ENCODE measurements at places on chromosomes 4 and X. TPM values are rescaled to one million over a fixed set of nuclear protein-coding genes. Genes with fewer than 3 reads are reported as not detected.

DNA sequence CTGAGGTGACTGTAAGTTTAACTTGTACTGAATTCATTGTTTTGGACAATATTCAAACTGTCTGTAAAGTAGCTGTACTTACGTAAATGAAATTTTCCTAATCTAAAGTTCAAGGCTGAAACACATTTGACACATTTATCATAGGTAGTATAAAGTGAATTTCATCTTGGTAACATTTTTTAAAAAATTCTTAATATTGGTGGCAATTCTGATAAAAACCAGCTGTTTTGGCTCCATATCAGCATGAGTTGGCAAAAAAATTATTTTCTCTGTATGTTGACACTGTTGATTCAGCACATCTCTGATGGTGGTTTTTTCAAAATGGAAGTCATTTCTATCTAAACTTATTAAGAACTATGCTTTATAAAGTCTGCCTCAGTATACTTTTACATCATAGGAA, 30.9 kb downstream of the CXorf58 start:
- no peak overlapping the region for H3K27ac ChIP-seq
- H3K27me3 ChIP-seq, result no peaks in the 10 kb centered on the region
- H3K36me3 ChIP-seq, result no peaks in the 10 kb centered on the region

DNA sequence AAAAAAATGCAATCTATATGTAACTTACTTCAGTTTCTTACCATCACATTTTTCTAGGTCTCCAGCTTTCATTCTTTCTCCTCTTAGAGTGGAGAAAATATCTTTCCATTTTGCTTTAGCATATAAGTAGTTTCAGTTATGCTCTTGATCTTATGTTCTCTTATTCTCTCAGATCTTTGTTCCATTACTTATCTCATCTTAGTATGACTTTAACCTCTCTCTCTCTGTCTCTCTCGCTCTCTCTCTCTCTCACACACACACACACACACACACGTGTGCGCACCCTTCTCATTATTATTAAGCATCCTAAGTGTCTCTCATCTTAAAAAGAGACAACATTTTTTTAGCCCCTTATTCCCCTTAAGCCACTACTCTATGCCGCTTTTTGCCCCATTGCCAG, 92.8 kb downstream of the FAAH2 start:
- no peaks in the 10 kb centered on the region for H3K27me3 ChIP-seq
- H3K4me3 ChIP-seq, result no peak overlapping the region
- H3K36me3 ChIP-seq, result peaks cover 9% of the 10 kb centered on the region
- DNase-seq, result no peak
- H3K4me1 ChIP-seq, result no peaks in the 10 kb centered on the region
- H3K27ac ChIP-seq, result no peak overlapping the region

AREG gene
- 57.9 TPM for total RNA-seq

- no peaks in the 10 kb centered on the region for H3K36me3 ChIP-seq
- H3K27ac ChIP-seq, result no peak overlapping the region
- no peak overlapping the region for H3K4me3 ChIP-seq
- H3K4me1 ChIP-seq, result no peaks in the 10 kb centered on the region
- H3K27me3 ChIP-seq, result no peaks in the 10 kb centered on the region
Measured at GRCh38 chr4:111268769-111269414, 646.0 kb upstream of the PITX2 start.

GRCh38 chrX:46796574-46797191, 37.8 kb upstream of the SLC9A7 start:
- H3K36me3 ChIP-seq, result no peaks in the 10 kb centered on the region
- H3K27me3 ChIP-seq, result no peaks in the 10 kb centered on the region
- H3K4me1 ChIP-seq, result peaks cover 2% of the 10 kb centered on the region
- no peak overlapping the region for H3K4me3 ChIP-seq
- DNase-seq, result peak; percentile 61

Data from CD4-positive, alpha-beta T cell (primary cell).